ENCODE measurements at places on chromosomes 1 and 21.
A peak's percentile ranks its signal among the peaks of the same experiment; 100 is the strongest.

DNA sequence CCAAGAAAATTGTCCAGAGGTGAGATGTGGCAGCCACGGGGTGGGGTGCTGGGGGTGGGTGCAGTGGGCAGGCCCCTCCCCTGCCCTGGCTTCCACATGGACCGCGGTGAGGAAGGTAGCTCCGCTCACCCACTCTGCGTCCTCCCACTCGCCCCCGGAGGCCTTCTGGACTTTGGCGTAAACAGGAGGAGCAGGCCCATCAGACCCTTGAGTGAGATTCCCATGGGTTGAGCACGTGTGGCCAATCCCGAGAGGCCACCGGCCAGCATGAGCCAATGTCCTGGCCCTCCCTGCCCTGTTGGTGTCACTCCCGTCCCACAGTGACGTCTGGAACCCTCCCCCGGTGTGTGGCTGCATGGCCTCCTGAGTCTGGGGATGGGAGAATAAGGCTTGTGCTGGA is 8.2 kb upstream of the TMEM240 start:
- no peak for DNase-seq

DNA sequence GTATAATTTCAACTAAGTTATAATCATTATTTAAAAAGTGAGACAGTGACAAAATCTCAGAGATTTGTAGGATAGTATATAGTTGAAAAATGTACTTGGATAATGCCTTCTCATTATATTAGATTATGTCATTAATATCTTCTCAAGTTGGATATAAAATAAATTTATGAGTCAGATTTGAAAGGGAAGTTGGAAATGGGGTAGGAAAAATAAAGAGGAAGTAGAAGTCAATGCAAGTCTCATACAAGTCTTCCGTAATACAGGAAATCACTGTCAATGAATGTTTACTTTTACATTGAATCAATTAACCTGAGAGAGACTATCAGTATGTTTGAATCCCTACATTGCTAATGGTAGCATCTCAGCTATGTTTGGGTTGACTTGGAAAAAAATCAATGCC is 16.2 kb upstream of the RNPC3 start:
- no peak for DNase-seq

DNA sequence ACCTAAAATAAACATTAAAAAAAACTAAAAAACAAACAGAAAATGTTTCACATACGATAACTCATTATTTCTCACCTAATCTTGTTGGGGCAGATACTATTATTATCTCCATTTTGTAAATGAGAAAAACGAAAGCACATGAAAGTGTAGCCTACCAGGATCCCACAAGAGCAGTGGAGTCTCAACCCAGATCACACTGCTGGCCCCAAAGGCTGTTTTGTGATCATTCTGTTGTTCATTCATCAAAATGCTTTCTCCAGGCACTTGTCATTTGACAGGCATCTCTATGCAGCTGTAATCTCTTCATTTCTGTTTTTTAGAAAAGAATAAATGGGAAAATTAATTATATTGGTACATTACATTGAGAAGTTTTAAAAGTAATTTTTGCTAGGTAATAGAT is 67.5 kb downstream of the AK5 start:
- DNase-seq, result no peak

DNA sequence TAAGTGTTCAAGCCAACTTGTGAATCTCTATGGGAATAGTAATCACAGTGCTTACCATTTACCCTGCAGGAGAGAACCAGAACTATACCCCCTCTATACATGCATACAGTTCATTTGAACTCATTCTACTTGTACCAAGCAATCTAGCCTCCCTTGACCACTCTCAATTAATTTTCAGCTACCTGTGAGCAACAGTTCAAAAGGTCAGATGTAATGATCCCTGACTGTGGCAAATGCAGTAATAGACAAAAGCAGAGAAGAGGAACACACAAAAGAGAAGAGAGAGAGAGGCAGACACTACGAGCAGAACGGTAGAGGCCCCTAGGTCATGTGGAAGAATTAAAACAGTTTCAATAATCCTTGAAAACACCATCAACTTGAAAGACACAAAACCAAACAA is 52.8 kb downstream of the FMO4 start:
- no peak for DNase-seq

DNA sequence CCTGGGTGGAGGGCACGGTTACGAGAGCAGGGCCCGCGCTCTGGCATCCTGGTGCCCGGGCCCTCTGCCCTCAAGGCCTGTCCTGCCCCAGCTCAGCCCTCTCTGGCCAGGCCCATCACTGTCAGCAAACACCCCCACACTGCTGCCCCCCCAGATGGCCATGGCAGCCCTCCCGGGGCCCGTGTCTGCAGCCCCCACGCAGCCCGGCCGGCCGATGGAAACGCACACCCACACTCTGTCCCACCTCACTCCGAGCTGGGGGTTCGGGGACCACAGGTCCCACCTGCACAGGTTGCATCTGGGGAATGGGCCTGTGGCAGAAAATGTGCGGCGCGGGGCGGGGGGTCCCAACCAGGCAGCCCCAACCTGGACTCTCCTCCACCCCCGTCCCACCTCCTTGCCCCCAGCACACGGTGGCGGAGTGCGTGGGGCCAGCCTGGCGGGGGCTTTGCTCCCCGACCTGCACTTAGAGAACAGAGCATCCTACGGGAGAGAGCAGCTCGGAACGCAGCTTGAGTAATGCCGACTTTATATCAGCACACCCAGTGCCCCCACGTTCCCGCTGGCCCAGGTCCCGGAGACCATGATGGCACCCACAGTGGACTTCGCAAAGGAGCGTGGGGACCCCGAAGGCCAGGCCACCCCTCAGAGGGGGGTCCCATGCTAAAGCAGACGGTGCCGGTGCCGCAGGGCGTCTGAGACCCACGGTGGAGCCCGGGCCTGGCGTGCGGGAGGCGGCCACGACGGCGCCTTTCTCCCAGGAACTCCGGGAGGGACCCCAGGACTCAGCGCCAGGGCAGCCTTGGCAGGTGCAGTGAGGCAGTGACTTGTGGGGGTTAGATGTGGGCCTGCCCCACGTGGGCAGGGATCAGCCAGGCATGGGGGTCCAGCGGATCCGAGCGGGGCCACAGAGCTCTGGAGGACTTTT is 7.5 kb upstream of the RNF223 start:
- DNase-seq, result no peak

DNA sequence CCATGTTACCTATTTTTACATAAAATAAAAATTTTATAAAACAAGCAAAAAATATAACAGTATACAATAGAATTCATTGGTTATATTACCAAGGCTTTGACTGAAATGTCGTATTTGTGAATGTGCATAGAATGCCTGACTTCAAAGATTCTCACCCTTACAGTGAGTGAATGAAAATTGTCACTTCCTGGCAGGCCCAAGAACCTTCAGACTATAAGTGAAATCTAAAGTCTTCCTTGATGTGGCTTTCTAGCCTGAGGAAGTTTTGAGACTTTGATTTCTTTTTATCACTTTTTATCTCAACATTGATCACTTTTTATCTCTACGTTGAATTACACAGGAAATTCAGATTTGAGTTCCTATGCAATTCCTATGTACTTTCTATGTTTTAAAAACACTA is 104.7 kb upstream of the KIAA0040 start:
- no peak for DNase-seq

- DNase-seq, result no peak
Observed at GRCh38 chr1:214840356-214840755, 237.4 kb downstream of the CENPF start.

DNA sequence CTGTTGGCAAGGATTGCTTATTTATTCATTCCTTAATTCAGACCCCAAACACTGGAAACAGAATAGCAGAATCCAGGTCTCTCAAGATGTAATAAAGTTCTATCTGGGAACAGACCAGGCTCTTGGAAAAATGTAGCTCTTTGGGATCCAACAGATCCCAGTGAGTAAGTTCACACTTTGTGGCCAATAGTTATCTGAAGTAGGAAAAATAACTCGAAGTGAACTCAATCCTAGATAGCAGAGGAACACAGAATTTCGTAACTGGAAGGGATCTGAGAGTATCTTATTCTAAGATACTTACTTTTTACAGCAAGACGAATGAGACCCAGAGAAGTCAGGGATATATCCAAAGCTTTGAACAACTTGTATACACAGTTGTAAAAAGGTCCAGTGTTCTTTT is 150.7 kb upstream of the CD34 start:
- DNase-seq, result no peak

- DNase-seq, result no peak
Observed at GRCh38 chr1:44610527-44611148, 63.6 kb downstream of the TMEM53 start.

DNA sequence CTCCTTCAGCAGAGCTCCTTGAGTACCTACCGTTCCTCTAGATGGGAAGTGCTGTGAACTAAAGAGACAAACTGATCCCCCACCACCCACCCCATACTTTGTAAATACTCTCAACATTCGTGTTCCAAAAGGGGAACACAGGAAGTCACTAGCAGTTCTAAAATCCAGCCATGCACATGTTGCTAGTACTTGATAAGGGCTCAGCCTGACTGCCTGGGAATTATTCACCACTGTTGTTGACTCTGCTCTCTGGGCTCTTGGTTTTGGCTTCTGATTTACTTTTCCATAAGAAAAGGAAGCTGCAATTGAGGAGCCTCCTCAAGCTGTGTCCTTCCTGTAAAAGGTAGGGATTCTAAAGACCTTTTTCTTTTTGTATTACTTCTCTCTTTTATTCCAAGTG is 67.5 kb downstream of the IVNS1ABP start:
- DNase-seq, result no peak

- DNase-seq, result no peak
Observed at GRCh38 chr1:38481871-38482826, 377.4 kb downstream of the RRAGC start.

- DNase-seq, result no peak
Observed at GRCh38 chr1:204265665-204266064, 51.9 kb upstream of the GOLT1A start.

DNA sequence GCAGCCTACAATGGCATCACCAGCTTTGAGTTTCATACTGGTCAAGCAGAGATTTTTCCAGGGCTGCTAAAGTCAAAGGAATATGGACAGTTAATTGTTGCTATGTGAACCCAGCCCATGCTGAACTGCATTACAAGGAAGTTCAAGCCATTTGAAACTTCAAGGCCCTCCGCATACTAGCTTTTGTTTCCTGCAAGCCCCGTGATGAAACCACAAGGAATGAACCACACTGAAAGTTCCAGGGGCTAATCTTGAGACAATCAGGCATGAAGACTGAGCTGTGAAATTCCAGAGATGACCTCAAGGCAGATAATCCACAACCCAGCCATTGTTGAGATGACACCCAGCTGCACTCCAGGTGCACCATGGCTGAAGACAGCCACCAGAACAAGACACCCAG is 180.8 kb downstream of the C1orf21 start:
- DNase-seq, result no peak

- DNase-seq, result no peak
Observed at GRCh38 chr1:234969581-234970400, 158.8 kb downstream of the TOMM20 start.

GRCh38 chr1:47711184-47711847 is 273.5 kb downstream of the FOXD2 start:
- no peak for DNase-seq

DNA sequence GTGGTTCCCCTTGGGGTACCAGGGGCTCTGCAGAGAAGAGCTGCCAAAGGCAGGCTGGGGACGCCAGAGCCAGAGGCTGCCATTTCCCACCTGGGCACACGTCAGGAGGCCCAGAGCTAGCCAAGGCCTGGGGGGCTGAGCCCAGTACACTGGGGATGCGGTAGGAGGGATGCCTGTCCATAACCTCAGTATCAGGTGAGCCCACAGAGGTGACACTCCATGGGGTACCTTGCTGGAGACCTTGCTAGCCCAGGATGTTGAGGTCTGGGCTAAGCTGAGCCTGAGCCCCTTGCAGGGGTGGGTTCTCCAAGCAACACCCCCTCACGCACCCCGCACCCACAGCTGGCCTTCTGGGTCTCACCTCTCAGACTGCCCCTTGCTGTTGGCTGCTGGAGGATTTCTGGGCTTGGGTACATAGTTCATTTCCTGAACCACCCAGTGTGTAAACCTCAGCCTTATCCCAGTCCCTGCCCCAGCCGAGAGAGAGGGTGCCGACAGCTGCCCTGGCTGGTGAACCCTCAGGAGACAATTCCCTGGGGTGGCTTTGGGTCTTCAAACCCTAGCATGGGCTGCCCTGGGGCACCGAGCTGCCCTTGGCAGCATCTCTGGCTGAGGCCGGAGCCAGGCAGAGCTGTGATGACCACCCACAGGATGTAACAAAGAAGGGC is 92.5 kb upstream of the VAMP3 start:
- no peak for DNase-seq

DNA sequence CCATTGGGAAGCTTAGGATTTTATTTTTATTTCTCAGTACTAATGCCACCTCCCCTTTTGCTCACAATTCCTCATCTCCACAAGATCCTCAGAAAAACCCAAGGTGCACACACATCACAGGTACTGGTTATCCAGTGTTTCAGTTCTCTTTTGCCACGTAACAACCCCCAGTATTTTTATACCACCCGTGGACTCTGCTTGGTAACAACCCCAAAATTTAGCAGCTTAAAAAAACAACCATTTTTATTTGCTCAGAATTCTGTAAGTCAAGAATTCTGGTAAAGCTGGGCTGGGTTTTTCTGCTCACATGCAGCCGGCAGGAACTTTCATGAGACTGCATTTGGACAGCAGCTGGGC is 180.0 kb downstream of the KAZN start:
- DNase-seq, result peak; percentile 48

- no peak for DNase-seq
Observed at GRCh38 chr1:207911856-207912760, 1.2 kb upstream of the CD34 start.

- no peak for DNase-seq
Observed at GRCh38 chr1:39779821-39780220, 8.7 kb upstream of the OXCT2 start.

- DNase-seq, result no peak
Observed at GRCh38 chr1:48005253-48006117, 8.3 kb upstream of the TRABD2B start.

DNA sequence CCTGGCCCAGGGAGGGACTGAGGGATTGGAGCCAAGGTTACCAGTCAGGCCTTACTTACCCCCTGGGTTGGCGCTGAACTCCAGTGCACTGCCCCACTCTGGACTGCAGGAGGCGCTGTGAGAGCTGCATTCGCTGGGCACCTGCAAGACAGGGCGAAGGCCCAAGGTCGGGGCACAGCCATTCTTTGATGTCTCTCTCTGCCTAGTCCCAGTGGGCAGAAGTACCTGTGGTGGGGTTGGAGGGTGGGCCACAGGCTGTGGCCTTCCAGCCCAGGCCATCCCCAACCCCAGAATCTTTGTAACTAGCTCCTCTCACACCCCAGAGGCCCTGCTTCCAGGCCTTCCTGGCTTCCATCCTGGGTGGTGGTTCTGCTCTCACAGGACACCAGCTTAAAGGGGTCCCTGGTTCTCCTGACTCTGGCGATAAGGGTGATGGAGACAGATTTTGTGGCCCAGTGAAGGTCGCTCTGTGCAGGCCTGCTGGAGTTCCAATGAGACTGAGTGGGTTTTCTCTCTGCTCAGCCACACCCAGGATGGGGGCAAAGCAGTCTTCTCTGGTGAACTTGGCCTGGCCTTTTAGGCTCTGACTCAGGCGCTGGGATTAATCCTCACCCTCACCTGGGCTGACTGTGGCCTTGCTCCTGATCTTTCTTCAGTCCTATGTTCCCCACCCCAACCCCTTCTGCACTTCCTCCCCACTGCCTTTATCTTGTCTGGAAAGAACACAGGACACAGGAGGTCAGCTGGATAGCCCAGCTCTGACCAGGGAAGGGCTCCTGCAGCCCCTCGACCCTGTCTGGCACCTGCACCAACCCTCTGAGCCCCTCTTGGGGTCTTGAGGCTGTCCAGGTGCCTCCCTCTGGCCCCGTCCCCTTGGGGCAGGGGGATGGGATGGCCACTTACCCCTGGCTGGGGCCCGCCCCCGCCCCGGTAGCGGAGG is 954 bp downstream of the MYOG start:
- DNase-seq, result peak; percentile 44

- no peak for DNase-seq
Observed at GRCh38 chr1:74790453-74790852, 57.5 kb downstream of the TYW3 start.
